ENCODE measurements at places on chromosomes 5 and 9.

DNA sequence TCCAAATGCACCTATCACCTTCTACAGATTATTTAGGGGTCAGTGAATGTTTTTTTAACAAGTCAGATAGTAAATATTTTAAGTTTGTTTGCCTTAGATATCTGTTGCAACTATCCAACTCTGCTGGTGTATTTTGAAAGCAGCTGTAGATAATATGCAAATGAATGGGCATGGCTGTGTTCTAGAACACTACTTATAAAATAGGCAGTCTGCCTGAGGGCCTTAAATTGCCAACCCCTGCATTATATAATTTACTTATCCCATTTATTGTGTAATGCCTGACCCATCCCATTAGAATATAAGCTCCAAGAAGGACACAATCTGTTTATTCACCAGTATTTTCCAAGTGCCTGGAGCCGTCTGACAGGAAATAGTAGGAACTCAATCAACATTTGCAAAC lies 149.0 kb downstream of the TTC39B start:
- peak; percentile 20 for DNase-seq

- peak; percentile 32 for DNase-seq
Measured at GRCh38 chr9:109513871-109514270, 15.8 kb upstream of the PTPN3 start.

GRCh38 chr5:170625221-170626165 lies 121.7 kb downstream of the KCNIP1 start:
- DNase-seq: no peak

- peak; percentile 65 for DNase-seq
Measured at GRCh38 chr9:72022841-72023240, 37.6 kb downstream of the C9orf57 start.

- DNase-seq: no peak
Measured at GRCh38 chr5:3590967-3591900, 4.4 kb upstream of the IRX1 start.

GRCh38 chr5:120934031-120934430 lies 469.9 kb downstream of the PRR16 start:
- no peak for DNase-seq

GRCh38 chr5:94945656-94946055 lies 327.2 kb downstream of the SLF1 start:
- DNase-seq: no peak

- DNase-seq: no peak
Measured at GRCh38 chr5:143447983-143448382, 44.5 kb upstream of the NR3C1 start.

DNA sequence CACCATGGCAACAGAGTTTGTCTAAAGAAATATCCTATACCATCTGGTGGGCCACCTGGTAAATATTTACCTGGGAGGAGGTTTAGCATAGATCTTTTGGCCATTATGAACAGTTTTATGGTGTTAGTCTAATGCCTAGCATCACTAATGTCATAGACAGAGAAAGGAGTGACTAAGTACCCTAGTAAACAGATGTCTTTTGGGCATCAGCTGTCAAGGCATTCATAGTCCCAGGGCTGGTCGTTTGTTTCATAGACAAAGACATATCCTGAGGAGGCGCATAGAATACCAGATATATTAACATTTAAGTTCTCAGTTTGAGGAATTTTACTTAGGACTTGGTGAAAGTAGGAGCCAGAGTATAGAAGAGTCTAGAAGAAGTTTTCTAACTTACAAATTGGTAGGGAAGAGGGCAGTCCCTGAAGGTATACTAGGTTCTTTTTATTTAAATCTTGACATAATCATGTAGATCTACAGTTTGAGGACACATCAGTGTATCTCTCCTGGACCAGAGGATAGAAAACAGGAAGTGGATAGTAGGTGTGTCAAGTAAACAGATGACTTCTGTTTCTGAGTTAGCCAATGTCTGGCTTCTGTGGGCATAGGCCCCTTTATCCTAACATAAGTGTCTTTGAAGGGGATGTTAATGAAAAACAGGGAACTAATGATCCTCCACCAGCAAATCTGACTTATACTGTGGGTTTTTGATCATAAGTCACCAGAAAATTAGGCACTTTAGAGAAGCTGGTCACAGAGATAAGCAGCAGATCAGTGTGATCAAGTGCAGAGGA lies 105.0 kb upstream of the PRSS3 start:
- no peak for DNase-seq

- DNase-seq: no peak
Measured at GRCh38 chr5:59071755-59072549, 489.1 kb downstream of the RAB3C start.

- DNase-seq: no peak
Measured at GRCh38 chr9:113267911-113268566, 7.3 kb downstream of the CDC26 start.

GRCh38 chr5:133900534-133901270 lies 67.7 kb downstream of the C5orf15 start:
- DNase-seq: no peak

- DNase-seq: no peak
Measured at GRCh38 chr9:28970241-28970654, 1397.0 kb upstream of the C9orf72 start.

DNA sequence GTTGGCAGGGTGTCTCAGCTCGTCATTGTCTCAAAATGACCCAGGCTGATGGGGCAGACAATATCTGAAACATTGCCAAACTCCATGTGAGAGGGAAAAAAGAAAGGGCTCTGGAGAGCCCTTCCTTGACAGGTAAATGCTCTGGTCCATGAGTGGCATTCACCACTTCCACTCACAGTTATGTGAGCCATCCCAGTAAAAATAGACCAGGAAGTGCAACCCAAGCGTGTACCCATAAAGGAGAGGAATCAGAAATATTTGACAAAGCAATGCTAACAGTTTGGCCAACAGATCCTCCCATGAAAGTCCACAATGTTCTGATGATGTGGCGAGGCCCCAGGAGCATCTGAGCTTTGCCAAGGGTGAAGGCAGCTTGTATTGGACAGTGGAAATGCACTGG lies 49.4 kb downstream of the ASTN2 start:
- no peak for DNase-seq

- DNase-seq: no peak
Measured at GRCh38 chr5:4097199-4097598, 501.6 kb downstream of the IRX1 start.

DNA sequence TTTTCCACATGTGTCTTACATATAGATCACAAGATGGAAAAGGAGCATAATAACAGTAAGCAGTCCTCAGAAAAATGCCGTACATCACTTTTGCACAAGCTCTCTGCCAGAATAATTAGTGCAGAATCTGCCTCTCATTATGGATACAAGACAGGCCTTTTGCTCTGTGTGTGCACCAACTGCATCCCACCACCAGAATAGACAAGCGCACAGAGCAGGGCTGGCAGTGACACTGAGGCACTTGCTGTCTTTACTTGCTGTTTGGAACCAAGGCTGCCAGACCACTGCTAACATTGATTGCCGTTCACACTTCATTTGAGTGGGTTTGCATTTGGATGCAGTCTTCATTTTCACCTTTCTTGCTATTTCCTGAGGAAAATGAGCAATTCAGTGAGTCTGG lies 741.3 kb downstream of the TLE1 start:
- no peak for DNase-seq

- DNase-seq: peak; percentile 16
Measured at GRCh38 chr5:165349735-165350134, 1844.3 kb downstream of the MAT2B start.

DNA sequence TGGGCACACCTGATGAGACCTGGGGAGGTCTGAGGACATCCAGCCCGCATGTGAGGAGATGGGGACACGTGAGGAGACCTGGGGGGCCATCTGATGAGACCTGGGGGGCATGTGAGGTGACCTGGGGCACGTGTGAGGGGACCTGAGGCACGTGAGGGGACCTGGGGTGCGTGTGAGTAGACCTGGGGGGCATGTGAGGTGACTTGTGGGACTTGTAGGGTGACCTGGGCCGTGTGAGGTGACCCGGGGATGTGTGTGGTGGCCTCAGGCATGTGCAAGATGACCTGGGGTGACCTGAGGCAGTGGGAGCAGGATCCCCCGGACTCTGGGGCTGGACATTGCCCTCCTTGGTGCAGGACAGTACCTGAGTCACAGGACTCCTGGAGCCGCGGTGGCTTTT lies 30.6 kb downstream of the PNPLA7 start:
- no peak for DNase-seq

DNA sequence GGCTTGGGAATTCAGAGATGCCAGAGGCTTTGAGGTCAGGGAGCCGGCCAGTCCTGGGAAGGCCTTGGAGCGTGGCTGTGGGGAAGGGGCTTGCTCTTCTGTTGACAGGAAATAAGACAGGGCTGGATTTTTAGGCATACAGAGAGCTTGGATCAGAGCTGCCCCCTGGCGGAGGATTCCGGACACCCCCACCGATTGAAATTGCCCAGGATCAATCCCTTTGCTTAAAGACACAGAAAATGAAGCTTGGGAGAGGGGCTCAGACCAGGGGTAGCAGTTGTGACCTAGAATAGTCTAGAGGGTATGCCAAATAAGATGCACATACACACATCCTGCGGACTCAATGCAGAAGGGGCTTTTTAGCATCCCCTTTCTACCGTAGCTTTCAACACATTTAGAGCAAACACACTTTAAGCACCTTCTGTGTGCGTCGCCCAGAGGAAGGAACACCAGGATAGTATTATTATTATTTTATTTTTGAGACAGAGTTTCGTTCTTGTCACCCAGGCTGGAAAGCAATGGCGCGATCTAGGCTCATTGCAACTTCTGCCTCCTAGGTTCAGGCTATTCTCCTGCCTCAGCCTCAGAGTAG lies 1.7 kb upstream of the NTMT1 start:
- peak; percentile 65 for DNase-seq

GRCh38 chr9:87122947-87123685 lies 175.8 kb upstream of the GAS1 start:
- DNase-seq: peak; percentile 82

DNA sequence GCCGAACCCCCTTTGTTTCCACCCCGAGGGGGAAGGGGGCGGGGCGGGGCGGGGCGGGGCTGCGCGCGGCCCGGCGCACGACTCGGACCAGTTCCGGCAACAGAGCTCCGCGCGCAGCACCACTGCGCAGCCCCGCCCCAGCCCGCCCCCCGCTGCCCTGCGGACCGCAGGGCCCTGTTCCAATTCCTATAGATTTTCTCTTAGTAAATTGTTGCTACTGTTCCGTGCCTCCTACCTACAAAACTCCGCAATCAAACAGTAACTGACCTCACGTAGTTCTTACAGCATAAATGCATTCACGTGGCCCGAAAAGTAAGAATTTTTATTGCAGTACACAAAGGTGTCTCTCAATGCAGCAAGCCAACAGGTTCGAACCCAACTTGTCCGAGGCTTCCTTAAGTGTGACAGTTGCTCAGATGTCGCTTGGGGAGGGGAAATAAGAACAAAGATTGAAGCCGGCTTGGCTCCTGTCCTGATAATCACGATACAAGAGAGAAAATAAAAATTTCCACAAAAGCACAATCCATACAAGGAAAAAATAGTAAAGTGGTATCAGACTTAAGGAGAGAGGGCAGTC lies 1.2 kb upstream of the RNF38 start:
- DNase-seq: peak; percentile 62

- no peak for DNase-seq
Measured at GRCh38 chr9:126722922-126723806, 81.7 kb upstream of the ZBTB43 start.

DNA sequence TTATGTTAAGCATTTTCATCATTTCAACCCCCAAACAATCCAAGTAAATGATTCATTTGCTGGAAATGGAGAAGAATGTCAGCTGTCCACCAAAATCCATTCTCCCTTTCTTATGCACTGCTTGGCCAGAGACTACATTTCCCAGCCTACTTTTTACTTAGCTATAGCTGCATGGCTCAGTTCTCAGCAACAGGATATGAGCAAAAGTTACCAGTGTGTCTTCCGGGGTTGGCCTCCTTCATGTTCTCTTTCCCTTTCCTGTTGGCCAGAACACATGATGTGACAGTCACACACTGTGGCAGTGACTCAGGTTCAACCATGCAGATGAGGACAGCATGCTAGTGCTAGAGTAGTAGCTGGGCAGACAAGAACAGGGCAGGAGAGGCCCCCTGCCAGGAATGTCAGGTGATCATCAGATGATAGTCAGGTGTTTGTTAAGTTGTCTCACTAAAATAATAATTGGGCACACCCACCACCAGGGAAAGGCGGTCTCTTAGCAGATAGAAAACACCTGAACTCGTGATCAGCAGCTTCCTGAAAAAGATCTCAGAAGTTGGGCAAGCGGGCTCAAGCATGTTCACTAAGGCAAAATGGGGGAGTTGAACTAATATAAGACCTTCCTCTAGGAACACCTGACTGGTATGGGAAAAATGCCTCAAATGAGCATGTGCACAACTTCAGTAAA lies 12.2 kb downstream of the GPR150 start:
- DNase-seq: peak; percentile 33

GRCh38 chr9:110141227-110141793 lies 66.6 kb downstream of the C9orf152 start:
- peak; percentile 99 for DNase-seq

DNA sequence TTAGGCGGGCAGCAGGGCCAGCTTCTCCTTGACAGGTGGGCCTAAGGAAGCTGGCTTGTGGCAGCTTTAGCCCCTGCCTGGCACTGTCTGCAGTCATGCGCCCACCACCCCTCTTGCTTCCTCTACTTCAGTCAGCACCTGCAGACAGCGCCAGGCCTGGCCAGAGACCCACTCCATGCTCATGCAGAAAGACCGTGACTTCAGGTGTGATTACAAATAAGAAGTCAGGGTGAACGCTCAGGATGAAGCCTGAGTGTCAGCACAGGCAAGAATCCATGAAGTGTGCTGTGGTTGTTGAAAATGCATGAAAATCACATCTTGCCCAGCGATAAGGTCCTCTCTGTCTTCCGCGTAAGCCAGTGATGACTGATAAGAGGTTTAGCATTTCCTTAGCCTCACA lies 3.4 kb downstream of the CSF2 start:
- no peak for DNase-seq

- DNase-seq: no peak
Measured at GRCh38 chr9:73685786-73686185, 534.1 kb downstream of the ANXA1 start.

GRCh38 chr9:115883467-115884329 lies 269.9 kb upstream of the PAPPA start:
- peak; percentile 66 for DNase-seq

- DNase-seq: peak; percentile 25
Measured at GRCh38 chr5:112681481-112681908, 56.2 kb upstream of the APC start.

DNA sequence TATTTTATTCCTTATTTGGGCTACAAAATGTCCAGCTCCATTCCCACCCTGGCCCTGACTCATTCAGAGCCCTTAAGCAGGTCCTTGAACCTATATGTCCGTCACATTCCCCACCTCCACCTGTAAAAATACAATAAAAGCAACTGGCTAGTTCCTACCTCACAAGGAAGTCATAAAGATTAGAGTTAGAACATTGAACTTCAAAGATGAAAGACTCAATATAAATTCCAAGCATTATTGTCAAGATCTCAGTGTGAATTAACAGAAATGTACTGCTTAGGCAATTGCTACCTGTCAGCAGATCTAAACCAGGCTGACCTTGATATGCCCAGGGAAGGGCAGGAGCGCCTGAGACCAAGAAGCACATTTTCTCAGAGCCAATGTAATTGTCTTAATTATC lies 221.8 kb downstream of the ENC1 start:
- no peak for DNase-seq

- no peak for DNase-seq
Measured at GRCh38 chr5:157184117-157184670, 3.6 kb downstream of the ITK start.

All from fibroblast of the aortic adventitia (primary cell).